DMS153 (cell line): ENCODE measurements at places on chromosomes 7 and 10.

GRCh38 chr10:78726171-78726570 lies 342.6 kb upstream of the ZMIZ1 start:
- DNase-seq, result no peak

DNA sequence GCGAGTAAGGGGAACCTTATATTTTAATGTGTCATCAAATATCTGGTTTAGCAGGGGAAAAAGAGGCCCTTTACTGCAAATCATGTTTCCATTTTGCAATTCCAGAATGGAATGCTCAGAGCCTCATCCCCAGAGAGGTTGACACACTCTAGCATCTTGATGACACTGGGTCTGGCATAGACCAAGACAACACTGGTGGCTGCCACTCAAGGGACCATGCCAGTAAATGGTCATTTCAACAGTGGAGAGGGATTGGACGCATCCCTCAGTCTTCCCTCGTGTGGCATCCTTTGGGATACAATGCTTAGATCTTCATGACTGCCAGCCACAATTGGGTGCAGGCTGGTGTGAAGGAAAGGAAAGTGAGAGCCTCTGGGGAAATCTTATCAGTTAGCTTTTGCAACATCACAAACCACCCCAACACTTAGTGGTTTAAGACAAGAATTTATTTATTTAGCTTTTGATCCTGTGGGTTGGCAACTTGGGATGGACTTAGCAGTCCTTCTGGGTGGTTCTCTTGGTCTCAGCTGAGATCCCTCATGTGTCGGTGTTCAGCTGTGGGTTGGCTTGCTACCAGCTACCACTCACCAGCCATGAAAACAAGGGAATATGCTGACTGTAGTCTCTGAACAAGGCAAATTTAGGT lies 21.6 kb downstream of the TACC2 start:
- no peak for DNase-seq

DNA sequence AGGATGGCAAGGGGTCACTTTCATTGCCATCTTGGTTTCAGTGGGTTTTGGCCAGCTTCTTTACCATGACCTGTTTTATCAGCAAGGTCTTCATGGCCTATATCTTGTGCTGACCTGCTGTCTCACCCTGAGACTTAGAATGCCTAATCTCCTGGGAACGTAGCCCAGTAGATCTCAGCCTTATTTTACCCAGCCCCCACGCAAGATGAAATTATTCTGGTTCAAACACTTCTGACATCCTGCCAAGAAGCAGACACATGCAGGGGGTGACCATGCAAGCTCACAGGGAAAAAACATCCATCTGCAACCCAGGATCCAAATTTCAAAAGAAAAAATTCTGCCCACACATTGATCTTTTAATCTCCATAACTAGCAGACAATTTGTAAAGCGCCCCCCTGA lies 88.4 kb upstream of the EEPD1 start:
- DNase-seq, result no peak

DNA sequence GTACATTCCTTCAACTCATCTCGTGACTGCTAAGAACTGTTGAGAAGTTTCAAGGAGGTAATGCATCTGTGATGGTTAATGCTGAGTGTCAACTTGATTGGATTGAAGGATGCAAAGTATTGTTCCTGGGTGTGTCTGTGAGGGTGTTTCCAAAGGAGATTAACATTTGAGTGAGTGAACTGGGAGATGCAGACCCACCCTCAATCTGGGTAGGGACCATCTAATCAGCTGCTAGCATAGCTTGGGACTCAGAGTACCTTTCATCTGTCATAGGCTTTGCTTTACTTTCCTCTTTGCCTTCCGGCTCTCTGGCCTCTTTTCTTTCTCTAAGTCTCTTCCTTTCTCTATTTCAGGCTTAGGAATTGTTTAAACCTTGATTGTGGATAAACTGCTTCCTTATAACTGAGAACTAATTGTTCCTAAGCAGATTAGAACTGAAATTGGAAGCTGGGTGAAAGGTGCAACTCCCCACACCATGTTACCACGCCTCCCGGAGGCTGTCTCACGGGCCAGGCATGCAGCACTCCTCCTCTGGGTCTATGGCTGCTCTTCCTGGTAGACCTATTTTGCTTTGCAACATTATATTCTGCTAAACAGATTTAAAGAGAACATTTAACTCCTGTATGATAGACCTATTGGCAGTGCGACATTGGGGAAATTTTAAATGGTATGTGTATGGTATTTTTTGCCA lies 298.2 kb downstream of the CCSER2 start:
- DNase-seq, result no peak

- DNase-seq, result no peak
Measured at GRCh38 chr7:143239813-143240212, 18.0 kb downstream of the TAS2R40 start.

GRCh38 chr10:6201516-6201975 lies 1.2 kb upstream of the PFKFB3 start:
- no peak for DNase-seq

DNA sequence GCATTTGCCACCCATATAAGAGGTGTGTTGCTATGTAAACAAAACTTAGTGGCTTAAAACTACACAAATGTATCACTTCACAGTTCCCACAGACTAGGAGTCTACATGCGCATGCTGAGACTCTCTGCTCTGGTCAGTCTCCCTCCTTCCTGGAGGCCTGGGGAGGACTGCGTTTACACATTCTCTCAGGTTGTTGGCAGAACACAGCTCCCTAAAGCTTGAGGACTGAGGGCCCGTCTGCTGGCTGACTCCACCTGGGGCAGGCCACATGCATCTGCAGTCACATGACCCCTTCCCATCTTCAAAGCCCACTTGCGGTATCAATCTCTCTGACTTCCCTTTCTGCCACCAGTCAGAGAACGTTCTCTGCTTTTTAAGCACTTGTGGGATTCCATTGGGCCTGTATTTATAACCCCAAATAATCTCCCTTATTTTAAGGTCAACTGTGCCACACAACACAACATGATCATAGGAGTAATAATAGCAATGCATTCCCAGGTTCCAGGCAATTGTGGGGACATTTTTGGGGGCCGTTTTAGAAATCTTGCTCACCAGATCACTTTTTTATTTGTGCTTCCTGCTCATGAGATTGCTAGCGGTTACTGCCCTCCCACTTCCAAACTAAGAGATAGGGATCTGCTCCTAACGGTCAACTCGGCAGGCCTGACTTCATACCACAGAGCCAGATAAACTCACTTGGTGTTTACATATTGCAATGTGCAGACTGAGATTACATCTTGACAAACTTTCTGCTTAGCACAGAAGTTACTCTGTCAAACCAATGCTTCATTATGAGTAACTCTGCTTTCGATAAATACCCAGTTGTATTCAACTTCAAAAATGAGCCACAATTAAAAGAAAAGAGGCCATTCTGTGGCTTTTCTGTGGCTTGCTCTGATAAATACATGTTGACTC lies 96.3 kb downstream of the ALOX5 start:
- DNase-seq, result no peak

- DNase-seq, result no peak
Measured at GRCh38 chr10:73506491-73506890, 10.7 kb upstream of the PPP3CB start.
